ENCODE measurements at places on chromosomes 3 and 15. TPM values are rescaled to one million over a fixed set of nuclear protein-coding genes. Genes with fewer than 3 reads are reported as not detected.

DNA sequence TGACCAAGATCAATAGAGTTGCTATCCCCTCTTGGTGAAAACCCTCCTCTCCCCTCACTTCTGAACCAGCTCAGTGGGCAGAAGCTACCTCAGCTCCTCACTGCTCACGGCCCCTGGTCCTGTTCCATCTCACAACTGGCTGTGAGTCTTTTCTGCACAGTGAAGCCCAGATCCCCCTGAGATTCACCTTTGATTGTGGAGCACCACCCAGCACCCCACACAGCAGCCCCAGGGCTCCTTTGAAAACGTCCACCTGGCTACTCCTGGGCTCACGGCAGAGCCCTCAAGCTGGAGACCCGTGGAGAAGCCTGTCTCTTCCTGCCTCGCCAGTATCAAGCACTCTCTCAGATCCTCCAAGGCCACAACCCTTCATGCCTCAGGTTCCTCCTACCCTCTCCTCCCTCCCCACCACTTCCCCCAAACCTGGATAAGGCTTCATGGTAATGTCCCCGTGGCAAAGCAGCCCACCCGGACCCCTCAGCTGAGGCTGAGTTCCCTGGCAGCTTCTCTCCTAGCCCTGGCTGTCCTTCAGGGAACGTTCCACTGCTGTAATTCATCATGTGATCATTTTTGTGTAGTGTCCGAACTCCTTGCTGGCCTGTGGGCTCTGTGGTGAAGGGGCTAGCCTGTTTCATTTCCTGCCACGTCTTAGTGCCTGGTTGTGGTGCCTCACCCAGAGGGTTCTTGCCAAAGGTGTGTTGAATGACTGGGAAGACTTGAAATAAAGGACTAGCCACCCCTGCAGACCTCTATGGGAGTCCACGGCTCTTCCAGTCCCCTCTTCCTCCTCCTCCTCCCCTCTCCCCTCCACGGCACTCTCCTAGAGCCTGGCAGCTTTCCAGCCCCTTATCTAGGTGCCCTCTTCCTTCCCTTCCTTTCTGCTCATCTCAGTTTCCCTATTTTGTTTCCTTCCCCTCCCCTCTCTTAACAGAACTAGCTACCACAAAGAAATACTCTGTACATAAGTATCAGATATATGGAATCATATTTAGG is 44.5 kb downstream of the KY start:
- DNase-seq = no peak

DNA sequence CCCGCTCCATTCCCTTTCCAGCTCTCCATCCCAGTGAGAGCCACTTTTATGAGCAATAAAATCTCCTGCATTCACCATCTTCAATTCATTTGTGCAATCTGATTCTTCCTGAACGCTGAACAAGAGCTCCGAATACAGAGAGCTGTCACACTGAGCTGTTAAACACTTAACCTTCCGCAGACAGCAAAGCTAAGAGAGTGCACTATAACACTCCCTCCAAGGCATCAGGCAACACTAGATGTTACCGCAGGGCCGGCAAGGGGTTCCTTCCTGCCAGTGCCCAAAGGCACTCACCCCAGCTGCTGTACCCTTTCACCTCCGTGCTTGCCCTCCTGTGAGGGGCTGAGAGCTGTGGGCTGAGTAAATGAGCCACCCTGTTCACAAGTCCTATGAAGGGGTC is 85.6 kb downstream of the BCHE start:
- DNase-seq = no peak

The C2CD4A gene
- 0.63 TPM for total RNA-seq

The CNTN3 gene
- total RNA-seq = 0.84 TPM

DNA sequence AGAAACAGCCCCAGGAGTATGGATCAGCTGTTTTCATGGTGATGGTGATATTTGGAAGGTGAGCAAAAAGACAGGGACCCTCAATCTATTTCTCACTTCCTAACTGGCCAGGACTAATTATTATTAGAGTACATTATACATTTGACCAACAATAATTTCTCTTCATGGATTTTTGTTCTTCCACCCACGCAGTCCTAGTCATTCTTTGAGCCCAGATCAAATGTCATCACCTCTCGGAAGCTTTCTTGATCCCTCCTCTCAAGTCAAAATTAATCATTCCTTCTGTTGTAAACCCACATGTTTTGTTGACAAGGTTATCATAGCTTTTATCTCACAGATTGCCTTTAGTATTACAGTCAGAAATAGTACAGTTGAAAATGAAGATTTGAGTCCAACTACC is 29.2 kb upstream of the PRICKLE2 start:
- DNase-seq = no peak

DNA sequence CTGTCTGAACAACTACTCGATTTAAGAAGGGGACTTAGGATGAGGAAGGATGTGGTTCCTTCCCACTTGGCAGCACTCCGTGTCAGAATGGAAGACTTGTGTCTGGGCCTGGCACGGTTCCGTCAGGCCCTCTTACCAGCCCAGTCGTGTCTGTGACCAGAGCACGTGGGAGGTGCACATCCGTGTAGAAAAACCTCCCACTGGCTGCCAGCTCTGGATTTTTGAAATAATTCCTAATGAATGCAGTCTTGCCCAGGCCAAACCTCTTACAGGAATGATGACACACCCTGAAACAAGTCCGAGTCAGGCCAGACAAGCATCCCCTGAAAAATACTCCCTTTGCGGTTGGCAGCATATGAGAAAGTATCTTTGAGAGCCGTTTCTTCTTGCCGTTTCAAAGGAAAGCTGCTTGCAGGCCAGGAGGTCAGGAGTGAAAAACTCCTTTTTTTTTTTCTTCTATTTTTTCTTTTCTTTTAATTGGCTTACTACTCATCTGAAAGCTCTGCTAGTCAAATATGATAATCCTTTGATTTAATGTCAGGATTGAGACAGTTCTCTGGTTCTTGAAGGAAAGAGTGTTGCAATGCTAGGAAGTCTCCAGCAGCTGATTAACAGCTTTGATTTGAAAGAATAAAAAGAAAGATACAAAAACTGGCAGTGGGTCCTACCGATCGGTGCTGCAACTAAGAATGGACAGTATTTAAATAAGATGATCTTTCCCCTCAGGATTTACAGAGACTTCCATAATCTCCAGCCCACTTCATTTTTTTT is 19.8 kb downstream of the IL1RAP start:
- peak; percentile 56 for DNase-seq

The SNUPN gene
- total RNA-seq = 24.1 TPM

- no peak for DNase-seq
Measured at GRCh38 chr3:135218782-135219181, 423.7 kb downstream of the EPHB1 start.

The CCR9 gene
- total RNA-seq = not detected
